Breast epithelium (tissue), 4 donors: ENCODE measurements at places on chromosomes 3 and 15. TPM values are rescaled to one million over a fixed set of nuclear protein-coding genes. Genes with fewer than 3 reads are reported as not detected.

CLDN16 gene
- total RNA-seq, result not detected

DNA sequence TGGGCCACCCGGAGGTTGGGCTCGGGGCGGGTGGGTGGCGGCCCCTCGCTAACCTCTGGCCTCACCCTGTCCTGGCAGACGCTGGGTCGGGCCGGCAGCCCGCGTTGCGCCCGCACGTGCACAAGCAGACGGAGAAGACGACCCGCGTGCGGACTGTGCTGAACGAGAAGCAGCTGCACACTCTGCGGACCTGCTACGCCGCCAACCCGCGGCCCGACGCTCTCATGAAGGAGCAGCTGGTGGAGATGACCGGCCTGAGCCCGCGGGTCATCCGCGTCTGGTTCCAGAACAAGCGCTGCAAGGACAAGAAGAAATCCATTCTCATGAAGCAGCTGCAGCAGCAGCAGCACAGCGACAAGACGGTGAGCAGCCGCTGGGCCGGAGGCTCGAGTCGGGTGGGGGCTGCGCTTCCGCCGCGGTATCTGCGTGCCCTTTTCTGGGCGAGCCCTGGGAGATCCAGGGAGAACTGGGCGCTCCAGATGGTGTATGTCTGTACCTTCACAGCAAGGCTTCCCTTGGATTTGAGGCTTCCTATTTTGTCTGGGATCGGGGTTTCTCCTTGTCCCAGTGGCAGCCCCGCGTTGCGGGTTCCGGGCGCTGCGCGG, 3.7 kb downstream of the ISL2 start:
- DNase-seq, result no peak

GRK7 gene
- 0.33 TPM for total RNA-seq

GRCh38 chr15:44633603-44634002, 29.9 kb downstream of the SPG11 start:
- DNase-seq, result no peak

GTPBP8 gene
- 32.8 TPM for total RNA-seq

DNA sequence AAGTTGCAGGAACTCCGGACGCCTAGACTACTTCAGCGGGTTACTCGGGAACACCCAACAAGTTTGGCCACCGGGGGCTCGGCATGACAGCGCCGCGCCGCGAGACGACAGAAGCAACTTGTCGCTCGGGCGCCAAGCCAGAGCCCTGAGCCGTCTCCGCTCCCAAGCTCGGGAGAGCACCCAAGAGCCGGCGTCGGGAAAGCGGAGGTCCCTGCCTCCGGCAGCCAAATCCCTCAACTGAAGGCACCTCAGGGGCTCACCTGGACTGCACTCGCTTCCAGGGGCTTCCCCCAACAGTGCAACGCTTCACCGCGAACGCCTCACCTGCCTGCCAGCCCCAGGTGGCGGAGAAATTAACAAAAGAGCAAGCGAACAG, 640 bp downstream of the MB21D2 start:
- peak; percentile 65 for DNase-seq

- DNase-seq, result no peak
Measured at GRCh38 chr3:38120693-38121450, 16.1 kb downstream of the ACAA1 start.

- no peak for DNase-seq
Measured at GRCh38 chr3:102085431-102086176, 236.3 kb downstream of the NFKBIZ start.

NPAP1 gene
- not detected for total RNA-seq

DNA sequence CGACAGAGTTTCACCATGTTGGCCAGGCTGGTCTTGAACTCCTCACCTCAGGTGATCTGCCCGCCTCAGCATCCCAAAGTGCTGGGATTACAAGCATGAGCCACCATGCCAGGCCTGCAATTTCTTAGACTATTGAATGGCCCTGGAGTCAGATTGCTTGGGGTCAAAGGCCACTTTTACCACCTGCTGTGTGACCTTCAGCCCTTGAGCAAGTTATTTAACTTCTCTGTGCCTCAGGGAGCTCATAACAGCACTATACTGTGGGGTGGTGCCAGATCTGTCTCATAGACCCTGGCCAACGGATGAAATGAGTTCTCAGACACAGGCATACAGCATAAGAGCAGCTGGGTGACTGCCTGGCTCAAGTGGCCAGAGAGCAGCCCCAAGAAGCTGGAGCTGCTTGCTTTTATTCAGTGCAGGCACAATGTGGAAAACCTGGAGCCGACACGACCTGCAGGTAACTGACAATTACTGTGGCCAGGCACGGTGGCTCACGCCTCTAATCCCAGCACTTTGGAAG, 44.9 kb upstream of the FURIN start:
- DNase-seq, result no peak

MOBP gene
- total RNA-seq, result not detected

- no peak for DNase-seq
Measured at GRCh38 chr3:121491683-121492320, 54.0 kb downstream of the POLQ start.

DNA sequence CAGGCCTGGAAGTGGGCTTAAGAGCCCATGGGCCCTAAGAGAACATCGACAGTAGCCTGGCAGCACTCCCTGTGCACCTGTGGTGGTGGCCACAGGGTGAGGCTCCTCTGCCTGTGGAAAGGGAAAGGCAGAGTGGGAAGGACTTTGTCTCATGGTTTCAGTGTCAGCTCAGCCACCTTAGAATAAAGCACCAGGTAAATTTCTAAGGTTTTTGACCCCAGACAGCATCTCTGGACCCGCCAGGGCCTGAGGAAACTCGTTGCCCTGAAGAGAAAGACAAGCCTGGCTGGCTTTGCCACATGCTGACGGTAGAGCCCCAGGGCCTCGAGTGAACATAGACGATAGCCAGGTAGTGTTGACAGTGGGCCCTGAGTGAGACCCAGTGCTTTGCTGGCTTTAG, 22.1 kb downstream of the GOLGA6A start:
- no peak for DNase-seq

- DNase-seq, result no peak
Measured at GRCh38 chr15:48865370-48866079, 12.4 kb upstream of the EID1 start.

- no peak for DNase-seq
Measured at GRCh38 chr3:13612829-13613228, 63.9 kb downstream of the FBLN2 start.

GPR171 gene
- total RNA-seq, result 1.8 TPM

DNA sequence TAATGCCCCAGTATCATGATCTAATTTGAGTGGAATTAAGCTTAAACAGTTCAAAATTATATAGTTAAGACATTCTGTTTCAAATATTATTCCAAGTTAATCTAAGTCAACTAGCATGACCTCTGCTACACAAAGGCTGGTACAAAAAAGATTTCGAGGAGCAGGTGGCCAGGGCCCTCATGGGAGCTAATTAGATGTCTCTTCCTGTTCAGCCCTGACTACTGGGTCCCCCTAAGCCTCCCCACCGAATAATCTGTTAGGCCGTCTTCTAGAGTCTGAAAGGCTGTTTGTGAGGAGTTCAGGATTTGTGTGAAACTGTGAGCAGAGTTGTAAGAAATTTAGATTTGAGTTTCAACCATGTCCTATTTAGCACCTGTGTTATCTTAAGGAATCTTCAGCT, 75.4 kb downstream of the PPM1L start:
- DNase-seq, result no peak

- DNase-seq, result no peak
Measured at GRCh38 chr3:152222327-152222726, 46.4 kb upstream of the MBNL1 start.

DNA sequence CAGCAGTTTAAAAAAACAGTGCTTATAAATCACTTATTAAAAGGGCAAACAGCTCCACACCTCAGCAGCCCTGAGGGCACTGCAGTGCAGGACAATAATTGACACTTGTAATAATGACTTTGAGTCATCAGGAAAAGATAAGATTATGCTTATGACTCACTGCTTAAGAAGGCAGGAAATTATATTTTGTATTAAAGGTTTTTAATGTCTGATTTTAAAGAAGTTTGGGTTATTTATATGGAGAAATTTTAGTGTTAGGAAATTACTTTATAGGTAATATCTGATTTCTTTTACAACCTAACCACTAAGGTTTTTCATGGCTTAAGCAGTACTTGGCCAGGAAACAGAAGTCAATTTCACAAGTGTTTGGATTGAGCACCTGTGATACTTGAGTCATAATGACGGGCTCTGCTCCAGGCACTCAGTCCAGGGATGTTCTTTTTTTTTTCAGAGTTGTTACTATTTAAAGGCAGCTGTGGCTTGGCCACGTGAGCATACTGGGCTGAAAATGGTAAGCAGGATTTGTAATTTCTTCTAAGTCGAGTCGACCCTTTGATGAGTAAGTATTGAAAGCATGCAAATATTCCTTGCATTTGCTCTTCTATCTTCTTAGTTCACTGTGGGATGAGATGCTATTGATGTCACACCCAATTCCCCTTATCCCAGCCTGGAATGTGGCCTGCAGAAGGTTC, 21.6 kb upstream of the SLC6A20 start:
- no peak for DNase-seq

- DNase-seq, result no peak
Measured at GRCh38 chr3:43015991-43016865, 37.1 kb downstream of the GASK1A start.

DNA sequence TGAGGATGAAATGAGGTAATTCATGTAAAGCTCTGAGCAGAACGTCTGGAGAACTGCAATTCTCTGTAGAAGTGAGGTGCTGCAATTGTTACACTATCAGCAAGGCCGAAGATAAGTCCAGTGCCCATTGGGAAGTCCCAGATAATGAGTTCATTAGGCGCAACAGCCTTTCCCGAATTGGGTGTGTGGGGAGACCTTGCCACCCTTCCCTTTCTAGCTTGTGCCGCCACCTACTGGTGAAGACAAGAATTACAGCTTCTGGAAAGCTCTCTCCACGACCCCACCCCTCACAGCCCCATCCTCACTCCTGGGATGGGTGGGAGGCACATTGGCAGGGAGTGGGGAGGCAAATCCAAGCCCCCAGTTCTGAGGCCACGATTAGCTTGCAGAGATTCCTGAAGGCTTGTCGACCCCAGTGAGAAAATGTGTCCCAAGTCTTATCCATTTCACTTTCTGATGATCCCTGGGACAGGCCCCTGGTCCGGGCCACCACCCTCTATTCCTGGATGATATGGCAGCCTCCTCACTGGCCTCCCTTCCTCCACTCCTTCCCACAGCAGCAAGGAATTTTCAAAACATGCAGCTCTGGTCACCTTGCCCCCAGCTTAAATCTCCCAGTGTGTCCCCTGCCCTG, 36.4 kb downstream of the FAM3D start:
- peak; percentile 35 for DNase-seq

DNA sequence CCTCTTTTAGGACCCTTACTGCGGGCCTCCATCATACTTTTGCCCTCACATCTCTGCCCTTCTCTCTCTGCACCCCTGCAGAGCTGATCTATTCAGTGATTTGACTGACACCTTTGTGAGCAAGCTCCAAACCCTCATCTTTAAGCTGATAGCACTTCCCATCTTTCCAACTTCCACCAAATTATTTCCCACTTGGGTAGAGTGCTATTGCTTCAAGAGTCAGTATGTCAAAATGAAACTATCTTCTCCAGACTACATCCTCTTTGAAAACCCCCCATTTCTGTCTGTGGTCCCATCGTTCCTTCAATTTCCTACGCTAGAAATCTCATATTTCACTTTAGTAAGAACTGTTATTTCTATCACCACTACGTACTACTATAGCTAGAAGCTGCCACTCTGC, 19.7 kb downstream of the ZWILCH start:
- no peak for DNase-seq

C3orf20 gene
- not detected for total RNA-seq

- no peak for DNase-seq
Measured at GRCh38 chr3:128714887-128715491, 11.0 kb upstream of the RAB7A start.

CCR9 gene
- total RNA-seq, result not detected

GRCh38 chr3:33394403-33395054, 45.7 kb downstream of the UBP1 start:
- DNase-seq, result no peak

- DNase-seq, result no peak
Measured at GRCh38 chr3:96213393-96213792, 601.0 kb upstream of the EPHA6 start.

DNA sequence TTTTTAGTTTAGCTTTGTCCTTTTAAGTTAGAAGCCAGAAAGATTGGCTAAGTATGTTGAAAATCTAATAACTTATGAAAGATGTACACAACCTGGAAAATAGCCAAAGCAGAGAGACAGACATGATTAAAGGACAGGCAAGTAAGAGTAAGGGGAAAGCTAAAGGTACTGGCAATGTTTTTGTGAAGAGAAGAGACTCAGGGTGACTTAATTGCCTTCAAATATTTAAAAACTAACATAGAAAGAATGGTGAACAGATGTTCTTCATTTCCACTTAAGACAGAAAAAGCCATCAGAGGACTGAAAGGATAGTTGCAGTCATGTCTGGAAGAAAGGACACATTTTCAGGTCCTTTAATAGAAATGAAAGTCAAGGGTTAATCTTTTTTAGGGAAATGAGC, 68.8 kb downstream of the ZNF385D start:
- no peak for DNase-seq

DNA sequence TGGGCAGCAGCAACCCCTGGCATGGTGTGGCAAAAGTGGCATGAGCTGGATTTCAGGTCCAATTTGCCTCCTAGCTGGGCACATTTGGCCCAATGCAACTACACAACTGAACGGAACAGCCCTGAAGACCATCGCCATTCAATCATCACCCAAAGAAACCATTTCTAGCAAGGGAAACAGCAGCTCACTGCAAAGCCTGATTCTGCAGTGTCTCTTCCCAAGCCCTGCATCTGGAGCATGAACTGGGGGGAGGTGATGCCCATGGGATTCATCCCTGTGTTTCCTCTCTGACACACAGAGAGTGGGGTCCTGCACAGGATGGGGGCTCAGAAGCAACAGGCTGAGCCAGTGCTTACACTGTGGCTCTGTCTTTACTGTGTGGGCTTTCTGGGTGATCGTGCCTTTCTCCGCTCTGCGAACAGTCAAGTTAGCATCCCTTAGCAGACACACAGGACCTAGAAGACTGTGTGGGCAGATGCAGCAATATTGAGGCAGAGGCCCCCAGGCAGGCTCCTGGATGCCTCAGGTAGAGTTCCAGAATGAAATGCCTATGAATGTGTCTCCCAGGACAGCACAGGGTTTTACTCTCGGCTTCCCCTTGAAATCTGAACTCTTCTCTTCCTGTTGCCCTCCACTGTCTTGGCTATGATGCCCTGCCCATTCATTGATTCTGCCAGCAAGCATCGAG, 91.1 kb upstream of the ALDH1A3 start:
- no peak for DNase-seq
